Naive thymus-derived CD4-positive, alpha-beta T cell (primary cell): ENCODE measurements at places on chromosomes 16 and 17. TPM values are rescaled to one million over a fixed set of nuclear protein-coding genes. Genes with fewer than 3 reads are reported as not detected.

DNA sequence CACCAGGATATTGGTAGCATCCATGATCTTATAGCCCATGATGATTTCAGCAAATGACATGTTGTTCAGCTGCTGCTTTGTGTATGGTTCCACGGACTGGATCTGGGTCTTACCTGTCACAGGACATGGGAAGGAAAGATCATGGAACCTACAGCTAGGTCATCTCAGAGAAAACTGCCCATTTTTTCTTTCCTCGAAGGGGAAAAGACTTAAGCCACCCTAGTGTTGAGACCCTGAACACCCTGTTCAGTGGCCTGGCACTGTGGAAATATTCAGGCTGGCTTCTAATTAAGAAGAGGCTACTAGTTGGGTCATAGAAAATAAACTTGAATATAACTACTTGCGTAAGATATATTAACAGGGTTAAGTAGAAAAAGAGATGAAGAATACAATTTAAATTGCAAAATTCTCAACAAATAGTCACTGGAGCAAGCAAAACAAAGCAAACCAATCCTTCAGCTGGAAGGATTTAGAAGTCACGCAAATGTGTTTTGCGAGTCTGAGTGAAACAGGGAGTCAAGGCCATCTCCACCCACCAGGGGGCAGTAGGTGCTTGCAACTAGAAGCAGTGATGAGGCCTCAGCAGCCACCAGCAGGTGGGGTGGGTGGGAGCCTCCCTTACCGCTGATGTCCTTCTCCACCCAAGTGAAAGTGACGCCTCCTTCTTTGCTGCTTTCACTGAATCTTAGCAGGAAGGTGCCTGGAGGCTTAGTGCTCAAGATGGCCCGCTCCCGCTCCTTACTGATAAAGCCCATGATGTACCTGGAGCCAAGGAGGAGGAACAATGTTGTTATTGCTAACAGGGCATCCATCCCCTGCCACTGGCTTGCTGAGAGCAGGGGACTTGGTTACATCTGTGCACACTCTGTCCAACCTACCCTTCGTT, 34.3 kb downstream of the STAT5A start:
- H3K4me1 ChIP-seq = peaks cover 3% of the 10 kb centered on the region
- peak; percentile 94 for DNase-seq
- peak overlapping the region; percentile 40 for H3K27ac ChIP-seq
- H3K27me3 ChIP-seq = no peaks in the 10 kb centered on the region
- peaks cover 20% of the 10 kb centered on the region for H3K36me3 ChIP-seq

DNA sequence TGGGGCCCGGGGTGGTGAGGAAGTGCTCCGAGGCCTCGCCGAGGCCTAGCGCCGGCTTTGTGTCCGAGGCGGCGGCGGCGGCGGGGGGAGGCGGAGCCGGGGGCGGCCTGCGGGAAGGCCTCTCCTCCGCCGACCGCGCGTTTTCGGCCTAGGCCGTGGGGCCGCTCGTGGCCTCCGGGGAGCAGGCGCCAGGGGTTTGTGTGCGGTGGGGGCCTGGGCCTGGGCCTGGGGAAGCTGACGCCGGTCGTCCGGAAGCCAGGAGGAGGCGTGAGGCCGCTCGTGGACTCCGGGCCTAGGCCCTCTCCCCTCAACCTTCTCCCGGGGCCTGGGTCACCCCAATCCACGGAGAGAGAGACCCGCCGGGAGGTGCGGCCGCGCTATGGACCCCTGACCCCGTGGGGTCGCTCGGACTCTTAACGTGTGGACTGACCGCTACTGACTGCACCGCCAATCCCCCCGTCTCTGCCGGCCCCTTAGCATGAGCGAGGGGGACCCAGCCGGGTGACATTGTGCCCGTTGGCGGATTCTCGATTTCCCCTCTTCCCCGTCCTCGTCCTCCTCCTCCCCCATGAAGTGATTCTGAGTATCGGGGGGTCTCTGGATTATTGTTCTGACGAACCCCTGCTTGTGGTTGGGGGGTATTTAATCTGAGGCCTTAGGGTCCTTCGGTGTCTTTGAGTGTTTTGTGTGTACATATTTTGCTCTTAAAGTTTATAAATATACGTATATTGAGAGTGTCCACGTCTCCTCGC, 660 bp downstream of the RBBP6 start:
- no peaks in the 10 kb centered on the region for H3K27me3 ChIP-seq
- peak overlapping the region; percentile 100 for H3K27ac ChIP-seq
- H3K4me1 ChIP-seq = peaks cover 41% of the 10 kb centered on the region
- peak overlapping the region; percentile 82 for H3K4me3 ChIP-seq

- no peaks in the 10 kb centered on the region for H3K27me3 ChIP-seq
- no peaks in the 10 kb centered on the region for H3K36me3 ChIP-seq
- DNase-seq = no peak
- H3K4me3 ChIP-seq = no peak overlapping the region
- no peaks in the 10 kb centered on the region for H3K4me1 ChIP-seq
- no peak overlapping the region for H3K27ac ChIP-seq
Measured at GRCh38 chr17:49372425-49372824, 10.4 kb upstream of the ZNF652 start.

DNA sequence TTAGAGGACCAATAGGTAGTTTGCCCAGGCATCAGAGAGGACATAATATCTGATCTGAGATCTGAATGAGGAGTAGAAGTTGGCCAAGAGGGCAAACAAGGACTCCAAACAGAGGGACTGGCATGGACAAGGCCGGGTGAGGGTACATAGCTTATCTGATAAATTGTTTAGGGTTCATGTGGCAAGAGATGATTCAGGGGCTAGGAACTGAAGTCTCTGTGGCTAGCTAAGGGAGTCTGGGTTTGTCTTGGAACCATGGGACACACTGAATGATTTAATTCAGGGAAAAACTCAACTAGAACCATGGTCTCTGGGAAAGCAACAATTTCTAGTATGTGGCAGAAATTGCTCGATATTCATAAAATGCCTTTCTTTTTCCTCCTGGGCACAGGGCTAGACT, 4.1 kb upstream of the AQP8 start:
- no peak overlapping the region for H3K4me3 ChIP-seq
- no peaks in the 10 kb centered on the region for H3K36me3 ChIP-seq
- H3K27ac ChIP-seq = no peak overlapping the region
- H3K27me3 ChIP-seq = no peaks in the 10 kb centered on the region

- DNase-seq = no peak
- H3K4me1 ChIP-seq = no peaks in the 10 kb centered on the region
- H3K27me3 ChIP-seq = no peaks in the 10 kb centered on the region
- H3K27ac ChIP-seq = no peak overlapping the region
- no peaks in the 10 kb centered on the region for H3K36me3 ChIP-seq
Measured at GRCh38 chr16:89210165-89210903, 7.2 kb upstream of the ZNF778 start.

DNA sequence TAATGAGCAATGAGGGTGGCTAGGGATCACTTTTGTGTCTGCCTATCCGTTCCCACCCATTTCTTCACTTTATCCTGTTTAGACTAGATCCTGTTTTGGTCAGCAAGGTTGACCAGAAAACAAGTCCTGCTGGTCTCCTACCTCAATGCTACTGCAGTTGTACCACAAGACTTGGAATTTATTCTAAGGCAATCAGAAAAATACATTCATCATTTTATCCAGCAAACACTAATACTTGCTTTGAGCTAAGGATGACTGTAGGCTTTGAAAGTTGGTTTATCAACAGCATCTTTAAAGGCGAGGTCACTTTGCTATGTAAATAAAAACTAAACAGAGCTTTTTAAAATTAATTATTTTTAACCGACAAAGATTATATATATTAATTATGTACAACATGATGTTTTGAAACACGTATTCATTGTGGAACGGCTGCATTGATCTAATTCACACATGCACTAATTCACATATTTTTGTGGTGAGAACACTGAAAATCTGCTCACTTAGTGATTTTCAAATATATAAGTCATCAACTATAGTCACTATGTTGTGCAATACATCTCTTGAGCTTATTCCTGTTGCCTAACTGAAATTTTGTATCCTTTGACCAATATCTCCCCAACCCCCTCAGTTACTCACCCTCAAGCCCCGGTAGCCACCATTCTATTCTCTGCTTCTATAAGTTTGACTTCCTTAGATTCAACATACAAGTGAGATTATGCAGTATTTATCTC, 125.9 kb upstream of the HS3ST3A1 start:
- H3K4me1 ChIP-seq = no peaks in the 10 kb centered on the region
- no peaks in the 10 kb centered on the region for H3K27me3 ChIP-seq
- H3K36me3 ChIP-seq = no peaks in the 10 kb centered on the region

- no peak overlapping the region for H3K27ac ChIP-seq
- H3K27me3 ChIP-seq = no peaks in the 10 kb centered on the region
- no peaks in the 10 kb centered on the region for H3K4me1 ChIP-seq
- peaks cover 38% of the 10 kb centered on the region for H3K36me3 ChIP-seq
- DNase-seq = no peak
Measured at GRCh38 chr16:56399047-56399446, 26.3 kb downstream of the AMFR start.

DNA sequence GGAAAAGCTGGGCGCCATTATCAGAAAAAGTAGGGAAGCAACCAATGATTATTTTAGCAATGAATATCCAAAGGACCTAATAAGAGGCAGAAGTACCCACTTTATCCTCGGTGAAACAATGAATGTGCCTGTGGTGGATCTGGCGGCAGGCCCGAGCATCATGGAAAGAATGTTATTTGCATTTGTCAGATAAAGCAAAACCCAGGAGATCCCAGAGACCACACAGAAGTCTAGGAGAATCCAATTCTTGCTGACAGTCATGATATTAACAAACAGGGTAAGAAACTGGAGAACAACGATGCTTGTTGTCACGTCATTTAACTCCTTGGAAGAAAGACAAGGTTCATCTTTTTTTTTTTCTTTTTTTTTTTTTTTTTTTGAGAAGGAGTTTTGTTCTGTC, 12.0 kb upstream of the TNRC6A start:
- H3K27me3 ChIP-seq = no peaks in the 10 kb centered on the region
- H3K4me1 ChIP-seq = no peaks in the 10 kb centered on the region
- no peak overlapping the region for H3K27ac ChIP-seq

TCAP gene
- polyA plus RNA-seq = 0.12 TPM

DNA sequence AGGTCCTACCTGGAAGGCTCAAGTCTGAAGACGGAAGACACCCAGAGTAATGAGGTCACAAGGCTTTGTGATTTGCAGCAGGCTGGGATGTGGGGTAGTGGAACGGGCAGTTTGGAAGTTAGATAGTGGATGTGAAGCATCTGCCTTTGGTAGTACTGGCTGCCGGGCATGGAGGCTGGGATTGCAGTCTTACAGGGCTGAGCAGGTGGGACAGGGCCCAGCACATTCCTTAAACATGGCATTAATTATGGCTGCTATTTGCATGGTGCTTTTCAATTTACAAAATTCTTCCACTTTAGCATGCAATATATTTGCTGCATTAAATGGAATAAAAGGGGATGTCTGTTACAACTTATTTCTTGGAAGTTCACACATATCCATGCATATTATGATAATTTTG, 161.2 kb downstream of the UTP18 start:
- no peak overlapping the region for H3K27ac ChIP-seq
- H3K4me1 ChIP-seq = no peaks in the 10 kb centered on the region
- DNase-seq = no peak

ZMYND15 gene
- not detected for polyA plus RNA-seq

- DNase-seq = peak; percentile 59
- H3K36me3 ChIP-seq = peaks cover 17% of the 10 kb centered on the region
- no peak overlapping the region for H3K27ac ChIP-seq
- no peaks in the 10 kb centered on the region for H3K4me1 ChIP-seq
- H3K4me3 ChIP-seq = no peak overlapping the region
Measured at GRCh38 chr16:71746442-71747046, 22.0 kb upstream of the PHLPP2 start.

- H3K27me3 ChIP-seq = no peaks in the 10 kb centered on the region
- H3K36me3 ChIP-seq = no peaks in the 10 kb centered on the region
- H3K27ac ChIP-seq = no peak overlapping the region
Measured at GRCh38 chr17:47280072-47280811, 26.6 kb downstream of the ITGB3 start.

SLC13A2 gene
- not detected for polyA plus RNA-seq

DNA sequence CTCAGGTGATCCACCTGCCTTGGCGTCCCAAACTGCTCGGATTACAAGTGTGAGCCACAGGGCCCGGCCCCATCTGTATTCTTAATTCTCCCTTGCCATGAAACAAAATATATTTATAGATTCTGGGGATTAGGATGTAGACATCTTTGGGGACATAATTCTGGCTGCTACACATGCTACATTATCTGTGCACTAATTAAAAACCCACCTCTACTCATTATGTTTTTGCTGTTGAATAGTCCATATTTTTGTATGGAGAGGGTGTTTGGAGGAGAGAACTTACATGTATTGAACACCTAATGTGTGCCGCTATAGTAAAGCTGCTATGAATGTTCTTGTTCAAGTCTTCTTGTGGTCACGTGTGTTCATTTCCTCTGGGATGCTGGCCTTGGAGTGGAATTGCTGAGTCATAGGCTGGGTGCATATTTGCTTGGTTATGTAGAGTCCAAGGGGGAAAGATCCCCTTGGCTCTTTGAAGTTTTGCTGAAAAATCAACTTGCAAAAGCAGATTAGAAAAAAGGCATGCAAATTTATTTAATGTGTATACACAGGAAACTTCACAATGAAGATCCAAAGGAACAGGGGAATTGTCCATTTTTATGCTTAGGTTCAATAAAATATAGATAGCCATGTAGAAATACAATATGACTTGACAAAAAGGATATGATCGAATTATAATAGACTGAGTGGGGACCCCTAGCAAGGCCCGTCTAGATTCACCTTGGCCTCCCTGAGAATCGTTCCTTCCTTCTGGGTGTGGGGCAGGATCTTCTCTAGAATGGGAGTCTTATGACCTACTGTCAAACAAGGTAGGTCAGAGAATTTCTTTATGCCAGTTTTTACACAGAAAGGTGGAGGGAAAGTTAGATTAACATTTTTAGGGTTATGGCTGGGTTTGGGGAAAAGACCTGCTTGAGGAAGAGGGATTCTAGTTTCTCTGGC, 42.1 kb upstream of the GPRC5B start:
- DNase-seq = no peak
- H3K27ac ChIP-seq = no peak overlapping the region
- H3K27me3 ChIP-seq = no peaks in the 10 kb centered on the region
- no peaks in the 10 kb centered on the region for H3K36me3 ChIP-seq
- no peaks in the 10 kb centered on the region for H3K4me1 ChIP-seq

DNA sequence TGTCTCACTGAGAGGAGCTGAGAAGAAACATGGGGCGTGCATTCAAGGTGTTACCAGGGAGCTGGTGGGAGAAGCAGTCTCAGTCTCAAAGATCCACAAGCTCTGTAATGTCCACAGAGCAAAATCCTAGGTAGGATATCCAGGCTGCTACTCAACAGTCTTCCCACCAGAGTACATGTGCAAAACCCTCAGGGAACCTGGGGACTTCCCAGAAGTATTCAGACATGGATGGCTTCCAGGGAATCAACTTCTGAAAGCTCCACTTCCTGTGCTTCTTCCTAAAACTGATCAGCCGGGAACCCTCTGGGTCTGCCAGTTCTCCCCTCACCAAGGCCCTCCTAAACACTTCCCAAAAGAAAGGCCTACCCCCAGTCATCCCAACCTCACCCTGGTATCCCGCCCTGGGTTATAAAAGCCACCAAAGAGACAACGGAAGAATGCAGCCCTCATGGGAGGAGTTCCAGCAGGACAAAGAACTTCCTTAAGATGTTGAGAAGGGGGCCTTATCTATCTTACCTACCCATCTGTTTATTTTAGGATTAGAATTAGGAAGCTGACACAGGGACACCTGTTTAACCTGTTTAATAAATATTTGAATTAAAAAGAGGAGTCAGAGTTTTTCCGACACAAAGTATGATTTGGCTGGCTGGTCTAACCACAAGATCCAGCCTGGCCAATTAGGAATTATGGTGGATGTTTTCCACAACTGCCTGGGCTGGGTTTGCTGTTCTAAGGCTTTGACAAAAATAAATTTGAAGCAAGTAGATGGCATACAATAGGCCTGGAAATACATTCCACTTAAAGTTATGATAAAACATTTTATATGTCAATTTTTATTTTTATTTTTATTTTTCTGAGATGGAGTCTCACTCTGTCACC, 37.0 kb downstream of the CUEDC1 start:
- H3K27me3 ChIP-seq = no peaks in the 10 kb centered on the region
- H3K27ac ChIP-seq = no peak overlapping the region
- H3K4me3 ChIP-seq = no peak overlapping the region
- no peak for DNase-seq
- H3K36me3 ChIP-seq = no peaks in the 10 kb centered on the region
- H3K4me1 ChIP-seq = no peaks in the 10 kb centered on the region

MSLN gene
- not detected for polyA plus RNA-seq

EPN3 gene
- polyA plus RNA-seq = not detected
